NCI-H1417 (cell line): ENCODE measurements at places on chromosomes 7 and 10.

DNA sequence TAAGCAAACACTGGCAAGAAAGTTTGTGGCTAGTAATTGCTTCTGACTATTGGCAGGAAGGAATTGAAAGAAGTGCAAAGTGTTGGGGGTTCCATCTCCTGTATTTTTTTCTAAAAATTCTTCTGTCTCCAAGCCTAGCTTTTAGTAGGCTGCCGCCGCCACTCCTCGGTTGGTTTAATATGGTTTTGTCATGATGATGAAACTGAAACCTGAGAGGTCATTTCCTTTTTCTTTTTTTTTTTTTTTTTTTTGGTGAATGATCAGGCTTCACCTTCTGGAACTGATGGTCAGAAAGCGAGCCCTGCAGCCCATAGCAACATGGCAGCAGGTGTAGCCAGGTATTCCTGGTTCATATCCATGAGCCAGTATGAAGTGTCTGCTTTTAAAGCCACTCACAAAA, 75.3 kb upstream of the AGBL3 start:
- DNase-seq: no peak

- no peak for DNase-seq
These were observed 55.5 kb upstream of the SYPL1 start for GRCh38 chr7:106167439-106168136.

- DNase-seq: no peak
These were observed 139.9 kb upstream of the NUPR2 start for GRCh38 chr7:56256108-56256507.

GRCh38 chr7:151135866-151136843, 31.3 kb downstream of the GBX1 start:
- no peak for DNase-seq

GRCh38 chr7:5586963-5587348, 163.3 kb upstream of the TNRC18 start:
- DNase-seq: no peak

DNA sequence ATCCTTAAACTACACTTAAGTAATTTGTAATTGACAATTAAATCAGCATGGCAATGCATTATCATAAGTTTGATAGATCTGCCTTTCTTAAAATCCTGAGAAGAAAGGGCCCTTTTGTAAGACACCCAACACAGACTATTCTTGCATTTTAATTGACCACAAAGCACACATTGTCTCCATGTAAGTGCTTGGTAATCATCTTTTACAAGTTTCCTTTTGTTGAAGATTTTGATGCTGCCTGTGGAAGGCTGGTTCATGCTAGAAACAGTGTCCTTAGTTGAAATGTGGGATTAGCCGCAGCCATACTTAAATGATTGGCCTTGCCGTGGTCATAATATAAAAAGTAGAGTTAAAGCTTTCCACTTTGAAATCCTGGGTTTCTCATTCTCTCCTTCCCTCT, 32.3 kb upstream of the CELF2 start:
- no peak for DNase-seq

GRCh38 chr10:92411406-92411805, 120.4 kb downstream of the MARCHF5 start:
- DNase-seq: no peak

- DNase-seq: no peak
These were observed 99.6 kb downstream of the CARD11 start for GRCh38 chr7:2943851-2944601.

GRCh38 chr10:79047875-79048638, 20.7 kb upstream of the ZMIZ1 start:
- no peak for DNase-seq

GRCh38 chr7:371119-371778, 81.3 kb downstream of the FOXL3 start:
- peak; percentile 15 for DNase-seq

DNA sequence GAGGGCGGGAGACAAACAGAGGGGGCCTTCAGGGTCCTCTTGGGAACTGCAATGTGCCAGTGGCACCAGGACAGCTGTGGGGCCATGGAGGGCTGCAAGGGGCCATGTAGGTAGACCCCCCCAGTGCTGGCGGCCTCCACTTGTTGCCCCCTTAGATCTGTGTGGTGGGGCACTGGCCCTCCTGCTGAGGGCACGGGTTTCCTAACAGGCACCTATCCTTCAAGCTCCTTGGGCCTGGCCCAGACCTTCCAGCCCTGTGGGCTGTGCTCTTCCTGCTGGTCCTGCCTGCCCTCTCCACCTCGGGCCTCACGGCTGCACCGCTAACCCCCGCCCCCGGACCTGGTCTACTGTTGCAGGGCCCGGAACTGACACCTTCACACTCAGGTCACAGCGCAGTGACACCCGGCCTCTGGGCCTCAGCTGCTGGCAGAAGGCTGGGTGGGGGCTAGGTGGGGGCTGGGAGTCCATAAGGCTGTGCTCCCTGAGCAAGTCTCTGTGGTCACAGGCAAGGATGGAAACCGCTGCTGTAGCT, 12.6 kb downstream of the RASGEF1A start:
- no peak for DNase-seq

DNA sequence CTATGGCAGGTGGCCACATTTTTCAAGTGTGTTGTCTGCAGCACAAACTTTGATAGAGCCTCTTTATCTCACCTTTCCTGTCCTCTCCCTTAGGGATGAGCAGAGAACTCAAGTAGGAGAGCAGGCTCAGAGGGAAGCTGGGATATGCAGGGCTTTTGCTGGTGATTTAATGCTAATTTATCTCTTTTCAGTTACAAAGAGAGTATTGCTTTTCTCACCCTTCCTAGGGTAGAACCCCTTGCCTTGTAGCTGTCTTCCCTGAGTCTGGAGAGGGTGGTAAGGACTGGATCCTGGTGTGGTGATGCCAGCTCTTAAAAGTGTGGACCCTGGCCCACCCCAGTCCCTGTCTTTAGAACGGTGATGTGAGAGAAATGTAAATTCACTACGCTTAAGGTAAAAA, 1061.4 kb downstream of the TYW1 start:
- DNase-seq: no peak

GRCh38 chr7:155108144-155108901, 38.2 kb downstream of the HTR5A start:
- no peak for DNase-seq

DNA sequence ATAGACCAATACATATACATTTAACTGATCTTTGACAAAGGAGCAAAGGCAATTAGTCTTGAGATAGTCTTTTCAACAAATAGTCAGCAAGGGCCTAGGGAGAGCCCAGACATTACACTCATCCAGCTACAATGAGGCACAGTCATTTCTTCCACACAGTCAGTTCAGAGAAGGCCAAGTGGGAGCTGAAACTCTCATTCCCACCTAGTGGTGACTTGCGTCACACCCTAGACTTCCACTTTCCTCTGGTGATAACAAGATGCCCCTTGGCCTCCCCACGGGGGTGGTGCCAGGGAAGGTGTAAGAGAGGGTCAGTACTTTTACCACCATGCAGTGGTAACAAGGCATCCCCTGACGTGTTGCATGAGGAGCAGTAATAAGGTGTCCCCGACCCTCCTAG, 8.0 kb downstream of the FRMPD2 start:
- DNase-seq: no peak

DNA sequence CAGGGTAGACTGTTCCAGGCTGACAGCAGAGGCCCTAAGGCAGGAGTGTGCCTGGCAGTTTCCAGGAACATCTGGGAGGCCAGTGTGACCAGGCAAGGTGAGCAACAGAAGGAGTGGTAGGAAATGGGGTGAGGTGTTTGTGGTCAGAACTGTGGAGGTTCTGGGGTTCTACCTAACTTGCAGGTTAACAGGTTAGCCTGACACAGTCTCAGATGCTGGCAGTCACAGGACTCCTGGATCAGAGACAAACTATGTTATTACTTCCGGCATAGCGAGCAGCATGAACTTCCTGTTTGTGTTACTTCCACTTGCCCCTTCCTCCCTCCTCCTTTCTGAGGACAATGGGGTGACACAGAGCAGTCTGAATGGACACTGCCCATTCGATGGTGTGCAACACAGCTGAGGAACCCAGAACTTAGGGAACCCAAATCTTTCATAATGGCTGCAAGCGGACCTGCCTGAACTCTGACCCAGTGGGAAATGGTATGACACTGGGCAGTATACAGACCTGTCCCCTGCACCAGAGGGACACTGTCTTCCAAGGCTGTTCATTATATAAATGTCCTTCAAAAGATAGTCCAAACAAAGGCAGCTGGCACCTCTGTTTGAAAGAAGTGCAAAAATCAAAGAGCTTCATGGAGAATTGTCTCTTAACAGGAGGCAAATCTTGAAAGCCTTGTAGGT, 3.9 kb upstream of the SAR1A start:
- no peak for DNase-seq
